ENCODE measurements at places on chromosomes 5 and 9.

- no peak for DNase-seq
These were observed 70.1 kb upstream of the MAN2A1 start for GRCh38 chr5:109619606-109620005.

DNA sequence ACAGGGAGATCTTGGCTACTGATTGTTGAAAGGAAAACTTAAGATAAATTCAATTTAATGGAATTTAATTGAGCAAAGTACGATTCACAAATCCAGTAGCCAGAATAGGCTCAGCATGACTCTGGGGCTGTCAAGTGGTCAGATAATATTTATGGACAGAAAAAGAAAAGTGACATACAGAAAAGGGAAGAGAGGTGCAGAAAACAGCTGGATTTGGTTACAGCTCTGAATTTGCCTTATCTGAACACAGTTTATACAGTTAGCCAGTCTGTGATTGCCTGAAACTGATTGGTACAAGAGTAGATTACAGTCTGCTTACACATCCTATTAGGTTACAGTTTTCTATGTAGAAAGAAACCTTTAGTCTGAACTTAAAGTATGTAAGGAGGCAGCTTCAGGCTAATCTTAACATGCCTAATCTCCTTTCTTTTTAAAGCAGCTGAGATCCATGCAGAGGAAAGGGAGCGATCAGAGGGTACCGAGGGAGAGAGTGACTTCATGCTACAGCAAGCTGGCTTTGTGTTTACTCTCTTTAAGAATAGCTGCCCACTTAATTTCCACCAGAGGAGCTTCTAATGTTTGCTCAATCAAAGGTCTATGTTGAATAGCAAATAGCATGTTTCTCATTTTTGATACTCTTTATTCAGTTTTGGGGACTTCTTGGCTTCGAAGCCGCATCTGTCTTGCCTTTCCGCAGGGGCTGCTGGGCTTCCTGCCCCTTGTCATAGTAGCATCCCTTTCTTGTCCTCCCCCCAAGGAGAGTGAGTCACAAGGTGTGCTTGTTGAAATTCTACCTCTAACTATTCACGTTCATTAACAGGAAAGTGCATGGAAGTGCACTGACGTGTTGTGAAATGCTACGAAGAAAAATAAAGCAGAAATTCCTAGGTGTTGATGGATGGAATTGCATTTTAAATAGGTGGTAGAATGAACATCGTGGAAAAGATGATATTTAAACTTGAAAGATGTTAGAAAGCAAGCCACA lies 761.2 kb downstream of the TAF11L14 start:
- DNase-seq, result no peak

GRCh38 chr9:127195976-127196825 lies 68.4 kb upstream of the GARNL3 start:
- no peak for DNase-seq

DNA sequence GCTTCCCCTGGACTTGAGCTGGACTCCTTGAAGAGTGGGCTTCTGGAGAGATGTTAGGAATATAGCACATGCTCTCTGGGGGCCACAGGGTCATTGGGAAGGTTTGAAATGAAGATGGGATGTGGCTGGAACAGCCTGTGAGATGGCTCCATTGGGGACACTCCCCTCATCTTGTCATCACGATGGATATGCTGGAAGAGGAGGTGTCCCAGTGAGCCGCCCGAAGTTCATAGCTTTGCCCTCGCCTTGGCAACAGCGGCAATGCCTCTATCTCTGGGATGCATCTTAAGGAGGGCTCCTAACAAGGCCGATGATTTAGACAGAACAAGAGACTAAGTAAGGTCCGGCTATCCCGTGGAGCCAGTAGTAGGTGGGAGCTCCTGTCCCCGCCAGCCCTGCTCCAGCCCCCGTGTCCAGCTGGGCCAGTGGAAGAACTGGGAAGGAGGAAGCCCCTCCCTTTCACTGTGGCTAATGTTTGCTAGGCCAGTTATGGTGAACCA lies 23.9 kb downstream of the AMBP start:
- DNase-seq, result no peak

DNA sequence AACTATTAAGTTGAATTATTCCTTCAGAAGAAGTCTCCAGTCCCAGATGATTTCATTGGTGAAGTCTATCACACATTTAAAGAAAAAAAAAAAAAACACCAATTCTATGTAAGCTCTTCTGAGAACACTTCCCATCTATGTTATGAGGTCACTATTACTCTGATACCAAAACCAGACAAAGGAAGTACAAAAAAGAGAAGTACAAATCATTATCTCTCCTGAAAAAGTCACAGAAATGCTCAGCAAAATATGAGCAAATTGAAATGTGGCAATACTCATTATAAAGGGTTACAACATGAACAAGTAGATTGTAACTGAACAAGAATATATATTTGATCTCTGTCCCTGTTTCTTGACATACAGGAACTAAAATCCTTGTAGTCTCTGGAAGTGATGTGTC lies 280.4 kb downstream of the TLE1 start:
- no peak for DNase-seq

DNA sequence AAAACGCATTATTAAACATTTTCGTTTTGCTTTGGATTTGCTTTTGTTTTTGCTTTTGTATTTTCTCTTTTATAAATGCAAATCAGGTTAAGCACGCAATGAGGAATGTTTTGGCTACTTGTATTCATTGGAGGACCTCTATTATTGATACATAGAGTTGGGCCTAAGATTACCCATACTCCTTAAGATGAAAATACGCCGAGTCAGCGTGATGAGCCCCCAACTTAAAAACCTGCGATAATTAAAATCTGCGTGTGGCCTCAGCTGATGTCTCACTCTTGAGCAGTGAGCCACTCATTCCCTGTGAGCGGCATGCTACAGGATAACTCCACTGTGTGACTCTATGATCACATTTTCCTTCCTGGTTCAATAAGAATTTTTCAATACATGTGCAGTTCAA lies 518.3 kb downstream of the IRX1 start:
- DNase-seq, result no peak

- DNase-seq, result peak; percentile 32
These were observed 123.6 kb downstream of the PALM2AKAP2 start for GRCh38 chr9:109903515-109904138.

DNA sequence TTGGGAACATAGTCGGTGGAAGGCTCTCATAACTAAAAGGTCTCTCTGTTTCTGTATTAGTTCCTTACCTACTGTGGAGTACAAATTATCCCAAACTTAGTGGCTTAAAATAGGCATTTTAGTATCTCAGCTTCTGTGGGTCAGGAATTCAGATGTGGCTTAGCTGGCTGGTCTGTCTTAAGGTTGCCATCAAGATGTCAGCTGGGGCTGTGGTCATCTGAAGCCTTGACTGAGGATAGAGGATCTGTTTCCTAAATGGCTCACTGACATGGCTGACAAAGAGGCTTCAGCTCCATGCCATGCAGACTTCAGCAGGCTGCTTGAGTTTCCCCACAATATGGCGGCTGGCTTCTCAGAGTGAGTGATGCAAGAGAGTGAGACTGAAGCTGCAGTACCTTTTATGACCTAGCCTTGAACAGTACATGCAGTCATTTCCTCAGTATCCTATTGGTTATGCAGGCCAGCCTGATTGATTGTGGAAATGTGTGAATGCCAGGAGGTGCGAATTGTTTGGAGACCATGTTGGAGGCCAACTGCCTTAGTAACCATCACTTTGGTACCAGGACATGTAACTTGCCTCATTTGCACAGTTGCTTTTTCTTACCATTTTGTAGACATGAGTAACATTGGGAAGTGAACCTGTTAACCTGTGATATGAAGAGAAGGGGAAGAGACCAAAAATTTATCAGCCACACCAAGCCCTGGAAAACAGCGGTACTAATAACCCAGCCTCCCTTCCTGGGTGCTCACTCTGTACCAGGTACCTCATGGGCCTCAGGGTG lies 152.8 kb upstream of the IER5L start:
- DNase-seq, result no peak

DNA sequence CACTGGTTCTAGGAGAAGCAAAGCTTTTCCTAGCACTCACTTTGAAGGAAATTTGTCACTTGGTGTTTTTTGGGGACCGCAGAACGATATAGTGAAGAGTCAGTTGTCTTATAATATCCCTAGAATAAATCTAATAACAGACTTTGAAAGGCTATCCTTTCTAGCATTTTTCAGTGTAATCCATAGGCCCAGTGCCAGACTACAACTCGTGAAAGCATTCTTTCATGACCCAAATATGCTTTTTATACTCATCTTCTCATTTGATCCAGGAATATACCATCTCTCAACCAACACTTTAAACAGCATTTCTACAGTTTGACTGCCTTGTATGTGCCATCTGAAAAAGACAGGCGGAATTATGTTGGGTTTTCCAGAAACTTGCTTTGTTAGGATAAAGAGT lies 104.0 kb downstream of the ERCC6L2 start:
- DNase-seq, result no peak

All from stimulated activated CD4-positive, alpha-beta T cell treated with anti-CD3 and anti-CD28 coated beads, TNF-alpha, amount 100 ng/mL, for 1 hour (primary cell).